ENCODE measurements at places on chromosomes 2 and 18. TPM values are rescaled to one million over a fixed set of nuclear protein-coding genes. Genes with fewer than 3 reads are reported as not detected.

GRCh38 chr18:23071285-23071684, 64.0 kb upstream of the CABLES1 start:
- H3K36me3 ChIP-seq = no peaks in the 10 kb centered on the region
- no peaks in the 10 kb centered on the region for H3K27me3 ChIP-seq
- no peak overlapping the region for H3K4me3 ChIP-seq
- H3K27ac ChIP-seq = no peak overlapping the region
- H3K4me1 ChIP-seq = no peaks in the 10 kb centered on the region

DNA sequence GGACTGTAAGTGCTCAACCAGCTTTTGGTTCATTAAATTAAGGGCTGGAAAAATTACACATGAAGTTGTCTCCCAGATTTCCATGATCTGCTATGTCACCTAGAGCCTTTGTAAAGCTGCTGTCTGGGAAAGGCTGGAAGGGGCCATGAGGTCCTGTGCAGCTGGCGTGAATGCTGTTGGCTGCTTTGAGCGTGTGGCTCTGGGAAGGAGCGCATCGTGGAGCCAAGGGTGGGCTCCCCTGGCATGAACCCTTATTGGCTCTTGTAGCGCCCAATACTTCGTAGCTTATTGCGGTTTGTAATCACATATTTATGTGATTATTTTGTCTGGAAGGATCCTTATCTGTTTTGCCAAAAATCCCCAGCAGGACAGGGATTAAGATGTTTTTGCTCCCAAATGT, 70.5 kb upstream of the LMAN1 start:
- DNase-seq = no peak
- H3K4me1 ChIP-seq = no peaks in the 10 kb centered on the region
- no peaks in the 10 kb centered on the region for H3K36me3 ChIP-seq

DNA sequence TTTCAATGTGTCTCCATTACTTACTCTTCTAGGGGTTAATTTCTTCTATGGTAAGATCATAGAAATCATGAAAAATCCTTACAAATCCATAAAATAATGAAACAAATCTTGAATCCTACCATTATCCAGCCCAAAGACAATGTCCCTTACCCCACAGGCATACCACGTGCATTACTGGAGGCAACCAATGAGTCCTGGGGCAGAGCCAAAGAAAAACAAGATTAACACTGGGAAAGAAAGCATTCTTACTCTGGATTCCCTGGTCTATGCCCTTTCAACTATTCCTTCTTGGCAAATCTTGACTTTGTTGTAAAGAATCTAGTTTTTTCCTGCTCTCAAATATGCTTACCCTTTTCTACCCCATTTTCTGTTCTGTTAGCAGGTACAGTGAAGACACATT, 3.1 kb upstream of the GALNT1 start:
- no peak overlapping the region for H3K4me3 ChIP-seq
- no peaks in the 10 kb centered on the region for H3K36me3 ChIP-seq
- H3K27ac ChIP-seq = no peak overlapping the region
- no peaks in the 10 kb centered on the region for H3K27me3 ChIP-seq

DNA sequence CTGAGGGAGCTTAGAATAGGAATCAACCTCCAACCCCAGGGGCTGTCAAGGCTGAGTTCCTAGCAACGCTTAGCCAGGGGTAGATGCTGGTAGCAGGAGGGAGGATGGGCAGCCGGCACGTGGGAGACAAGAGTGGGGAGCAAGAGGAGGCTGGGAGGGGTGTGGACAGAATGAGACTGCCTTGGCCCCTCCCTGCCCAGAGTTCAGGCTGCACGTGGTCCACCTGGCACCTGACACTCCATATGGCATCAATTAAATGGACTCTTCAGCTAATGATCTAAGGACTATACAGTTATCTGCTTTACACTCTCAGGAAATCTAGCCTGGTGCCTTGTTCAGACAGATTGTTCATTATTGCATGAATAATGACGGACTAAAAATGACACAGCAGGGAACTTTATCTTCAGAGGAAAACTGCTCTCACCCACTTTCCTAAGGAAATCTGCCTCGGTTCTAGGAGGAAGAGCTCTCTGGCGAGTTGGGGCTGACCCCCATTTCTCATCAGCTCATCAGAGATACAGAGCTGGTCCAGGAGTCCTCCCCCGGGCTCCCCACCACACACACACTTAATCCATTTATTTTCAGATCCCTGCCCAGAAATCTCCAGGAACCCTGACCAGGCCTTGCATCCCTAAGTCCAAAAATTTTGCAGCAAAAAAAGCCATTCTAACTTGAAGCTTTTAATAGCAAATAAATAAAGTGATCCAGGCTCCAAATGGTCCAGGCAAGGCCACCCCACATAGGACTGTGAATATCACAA, 102.1 kb upstream of the CDC42EP3 start:
- H3K4me1 ChIP-seq = no peaks in the 10 kb centered on the region
- no peak overlapping the region for H3K4me3 ChIP-seq
- no peak for DNase-seq
- H3K27me3 ChIP-seq = no peaks in the 10 kb centered on the region
- H3K36me3 ChIP-seq = no peaks in the 10 kb centered on the region

The REG3A gene
- 0.32 TPM for total RNA-seq

Measured in colonic mucosa (tissue), 4 donors.